NCI-H1417 (cell line): ENCODE measurements at places on chromosomes 1 and 21.
A peak's percentile ranks its signal among the peaks of the same experiment; 100 is the strongest.

- DNase-seq, result no peak
These were observed 9.1 kb upstream of the MATN1 start for GRCh38 chr1:30732277-30732996.

DNA sequence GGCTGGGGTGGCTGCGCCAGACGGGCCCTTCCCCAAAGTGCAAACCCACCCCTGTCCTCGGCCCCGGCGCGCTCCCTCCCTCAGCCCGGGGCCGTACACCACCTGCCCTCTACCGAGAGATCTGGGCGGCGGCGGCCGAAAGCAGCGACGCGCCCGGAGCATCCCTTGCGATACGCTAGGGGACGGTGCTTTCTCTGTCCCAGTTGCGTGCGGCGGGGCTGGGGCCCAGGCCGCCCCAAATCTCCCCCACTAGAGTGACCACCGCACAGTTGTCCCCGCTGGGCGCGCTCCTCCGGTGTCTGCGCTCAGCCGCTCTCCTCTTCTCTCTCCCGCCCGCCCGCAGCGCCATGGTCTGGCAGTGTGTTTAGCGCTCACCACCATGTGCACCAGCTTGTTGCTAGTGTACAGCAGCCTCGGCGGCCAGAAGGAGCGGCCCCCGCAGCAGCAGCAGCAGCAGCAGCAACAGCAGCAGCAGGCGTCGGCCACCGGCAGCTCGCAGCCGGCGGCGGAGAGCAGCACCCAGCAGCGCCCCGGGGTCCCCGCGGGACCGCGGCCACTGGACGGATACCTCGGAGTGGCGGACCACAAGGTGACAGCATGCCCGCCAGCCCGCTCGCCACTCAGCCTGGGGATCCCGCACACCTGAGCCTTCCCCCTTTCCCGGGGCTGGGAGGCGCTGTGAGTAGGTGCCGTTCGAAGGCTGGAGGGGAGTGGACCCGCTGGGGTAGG lies 1.0 kb downstream of the ST6GALNAC5 start:
- peak; percentile 81 for DNase-seq

GRCh38 chr1:110067479-110067892 lies 3.0 kb downstream of the ALX3 start:
- no peak for DNase-seq

- no peak for DNase-seq
These were observed 59.5 kb upstream of the CD55 start for GRCh38 chr1:207261971-207262370.

- DNase-seq, result peak; percentile 20
These were observed 132.0 kb downstream of the FOXD2 start for GRCh38 chr1:47569681-47570470.
